ENCODE measurements at places on chromosomes 12 and 14.
A peak's percentile ranks its signal among the peaks of the same experiment; 100 is the strongest.

DNA sequence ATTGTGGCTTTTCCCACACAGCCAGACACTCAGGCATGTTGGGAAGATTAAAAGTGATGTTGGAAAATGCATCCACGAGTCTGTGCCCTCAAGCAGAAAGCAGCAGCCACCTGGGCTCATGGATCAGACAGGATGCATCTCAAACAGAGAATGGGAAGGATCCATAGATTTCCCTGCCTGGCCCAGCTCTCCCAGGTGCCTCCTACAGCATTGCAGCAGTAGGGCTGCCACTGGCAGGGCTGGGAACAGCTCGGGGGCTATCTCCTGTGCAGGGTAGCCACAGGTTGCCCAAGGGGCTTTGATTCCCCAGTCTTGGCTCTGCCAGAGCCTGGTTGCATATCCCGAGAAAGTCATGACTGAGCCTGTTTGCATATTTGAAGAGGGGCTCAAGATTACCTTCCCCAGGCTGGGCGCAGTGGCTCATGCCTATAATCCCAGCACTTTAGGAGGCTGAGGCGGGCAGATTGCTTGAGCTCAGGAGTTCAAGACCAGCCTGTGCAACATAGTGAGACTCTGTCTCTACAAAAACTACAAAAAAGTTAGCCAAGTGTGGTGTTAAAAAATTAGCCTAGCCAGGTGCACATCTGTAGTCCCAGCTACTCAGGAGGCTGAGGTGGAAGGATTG lies 19.5 kb downstream of the C14orf132 start:
- H3K4me3 ChIP-seq: no peak overlapping the region
- H3K36me3 ChIP-seq: no peaks in the 10 kb centered on the region
- peaks cover 60% of the 10 kb centered on the region for H3K4me1 ChIP-seq
- no peak overlapping the region for H3K27ac ChIP-seq

GRCh38 chr14:50060871-50061663 lies 55.3 kb downstream of the VCPKMT start:
- DNase-seq: no peak
- H3K27ac ChIP-seq: no peak overlapping the region
- no peaks in the 10 kb centered on the region for H3K36me3 ChIP-seq
- peaks cover 2% of the 10 kb centered on the region for H3K27me3 ChIP-seq

DNA sequence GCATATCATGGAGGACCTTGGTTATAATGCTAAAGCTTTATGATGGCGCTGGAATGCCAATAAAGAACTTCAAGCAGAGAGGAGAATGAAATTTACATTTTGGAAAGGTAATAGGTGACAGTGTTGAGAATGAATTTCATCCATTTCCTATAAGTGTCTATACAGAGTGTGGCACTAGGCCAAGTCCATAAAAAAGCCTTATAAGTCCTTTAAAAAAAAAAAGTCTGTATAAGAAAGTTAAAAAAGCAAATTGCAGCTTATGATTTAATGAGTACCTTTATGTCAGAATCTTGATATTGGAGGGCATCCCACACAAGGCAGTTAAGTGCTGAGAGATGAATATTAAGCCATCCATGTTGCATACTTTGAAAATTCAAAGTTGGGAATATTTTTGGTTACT lies 62.4 kb downstream of the ATF7IP start:
- peak overlapping the region; percentile 30 for H3K27ac ChIP-seq
- no peak overlapping the region for H3K4me3 ChIP-seq
- peaks cover 30% of the 10 kb centered on the region for H3K4me1 ChIP-seq
- H3K27me3 ChIP-seq: peaks cover 6% of the 10 kb centered on the region

DNA sequence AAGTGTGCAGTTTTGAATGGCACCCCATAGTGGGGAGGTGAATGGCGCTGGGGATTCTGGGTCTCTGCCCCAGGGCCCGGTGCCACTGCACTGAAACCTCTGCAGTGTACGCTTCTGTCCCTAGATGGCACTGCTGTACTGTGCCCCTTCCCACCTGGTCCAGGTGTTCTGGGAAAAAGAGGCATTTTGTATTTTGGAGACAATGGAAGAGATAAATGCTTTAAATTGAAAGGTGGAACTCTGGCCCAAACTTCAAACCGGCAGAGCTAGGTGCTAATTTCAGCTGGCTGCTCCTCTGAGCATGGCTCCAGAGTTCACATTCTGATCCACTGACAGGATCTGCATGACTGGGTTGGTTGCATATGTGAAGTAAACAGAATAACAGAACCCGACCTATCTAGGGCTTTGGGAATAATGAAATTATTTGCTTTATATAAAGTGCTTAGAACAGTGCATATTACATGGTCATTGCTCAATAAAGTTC lies 52.2 kb downstream of the KRT80 start:
- H3K27ac ChIP-seq: no peak overlapping the region
- no peak overlapping the region for H3K4me3 ChIP-seq
- peaks cover 3% of the 10 kb centered on the region for H3K27me3 ChIP-seq
- no peak for DNase-seq
- no peaks in the 10 kb centered on the region for H3K36me3 ChIP-seq

DNA sequence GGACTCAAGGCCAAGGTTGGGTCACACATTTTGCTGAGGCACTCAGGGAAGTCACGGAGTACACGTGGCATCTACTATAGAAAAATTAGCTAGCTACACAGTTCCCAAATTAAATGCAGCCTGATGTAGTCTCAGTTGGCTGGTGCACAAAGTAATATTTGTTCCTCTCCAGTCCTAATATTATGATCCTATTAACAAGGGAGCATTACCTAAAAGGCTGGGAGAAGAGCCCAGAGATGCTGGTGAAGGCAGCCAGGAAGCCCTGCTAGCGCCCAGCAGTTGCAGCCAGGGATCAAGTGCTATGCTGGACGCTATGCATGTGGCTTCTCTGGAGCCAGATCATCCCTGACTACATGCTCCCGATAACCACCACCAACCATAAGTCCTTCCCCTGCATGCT lies 88.0 kb upstream of the GSC start:
- no peaks in the 10 kb centered on the region for H3K27me3 ChIP-seq
- H3K27ac ChIP-seq: no peak overlapping the region
- H3K4me1 ChIP-seq: no peaks in the 10 kb centered on the region
- no peak overlapping the region for H3K4me3 ChIP-seq

- no peak overlapping the region for H3K27ac ChIP-seq
- no peak for DNase-seq
- H3K4me1 ChIP-seq: peaks cover 28% of the 10 kb centered on the region
- no peaks in the 10 kb centered on the region for H3K36me3 ChIP-seq
Measured at GRCh38 chr12:89345830-89346740, 6.2 kb downstream of the DUSP6 start.

GRCh38 chr12:30679241-30679640 lies 16.4 kb downstream of the IPO8 start:
- peaks cover 2% of the 10 kb centered on the region for H3K27me3 ChIP-seq
- DNase-seq: no peak
- H3K4me1 ChIP-seq: no peaks in the 10 kb centered on the region
- no peaks in the 10 kb centered on the region for H3K36me3 ChIP-seq
- H3K27ac ChIP-seq: no peak overlapping the region

GRCh38 chr12:39875721-39876120 lies 230.2 kb downstream of the SLC2A13 start:
- peaks cover 2% of the 10 kb centered on the region for H3K27me3 ChIP-seq
- peaks cover 16% of the 10 kb centered on the region for H3K4me1 ChIP-seq
- DNase-seq: no peak
- H3K4me3 ChIP-seq: no peak overlapping the region
- peaks cover 18% of the 10 kb centered on the region for H3K36me3 ChIP-seq

DNA sequence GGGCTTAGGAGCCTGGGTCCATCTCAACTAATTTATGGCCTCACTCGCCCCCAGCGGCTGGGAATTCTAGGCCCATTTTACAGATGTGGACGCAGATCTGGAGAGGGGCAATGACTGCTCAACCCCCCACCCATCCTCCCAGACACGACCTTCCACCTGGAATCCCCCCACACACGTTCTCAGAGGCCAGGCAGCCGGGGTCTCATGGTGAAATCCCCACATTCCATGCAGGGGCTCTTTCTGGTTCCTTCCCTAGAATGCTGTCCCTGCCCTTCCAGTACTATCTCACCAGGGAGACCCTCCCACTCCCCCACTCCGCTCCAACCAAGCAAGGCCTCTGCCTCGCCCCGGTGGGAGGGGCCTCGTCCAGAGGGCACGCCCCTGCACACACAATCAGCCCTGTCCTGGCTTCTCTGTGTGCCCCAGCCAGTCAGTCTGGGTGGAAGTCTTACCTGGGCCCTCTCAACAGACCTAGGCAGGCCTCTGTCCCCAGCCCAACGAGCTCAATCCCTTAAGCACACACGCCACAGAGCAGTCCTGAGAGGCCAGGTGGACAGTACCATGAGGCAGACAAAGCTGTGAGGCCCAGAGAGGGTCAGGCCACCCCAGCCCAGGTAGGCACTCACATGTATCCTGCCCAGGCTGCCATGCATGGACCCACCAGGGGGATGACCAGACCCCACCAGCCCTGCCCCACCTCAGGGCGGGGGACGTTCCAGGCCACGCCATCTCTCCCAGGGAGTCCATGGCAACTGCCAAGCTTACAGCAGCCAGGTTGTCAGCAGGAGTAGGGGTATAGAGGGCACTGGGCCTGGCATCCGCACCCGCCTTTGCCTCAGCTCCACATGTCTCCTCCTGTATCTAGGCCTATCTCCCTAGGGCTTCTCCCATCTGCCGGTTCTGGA lies 1.3 kb upstream of the ANKRD9 start:
- H3K27ac ChIP-seq: no peak overlapping the region
- H3K4me1 ChIP-seq: peaks cover 9% of the 10 kb centered on the region
- peak overlapping the region; percentile 81 for H3K4me3 ChIP-seq

DNA sequence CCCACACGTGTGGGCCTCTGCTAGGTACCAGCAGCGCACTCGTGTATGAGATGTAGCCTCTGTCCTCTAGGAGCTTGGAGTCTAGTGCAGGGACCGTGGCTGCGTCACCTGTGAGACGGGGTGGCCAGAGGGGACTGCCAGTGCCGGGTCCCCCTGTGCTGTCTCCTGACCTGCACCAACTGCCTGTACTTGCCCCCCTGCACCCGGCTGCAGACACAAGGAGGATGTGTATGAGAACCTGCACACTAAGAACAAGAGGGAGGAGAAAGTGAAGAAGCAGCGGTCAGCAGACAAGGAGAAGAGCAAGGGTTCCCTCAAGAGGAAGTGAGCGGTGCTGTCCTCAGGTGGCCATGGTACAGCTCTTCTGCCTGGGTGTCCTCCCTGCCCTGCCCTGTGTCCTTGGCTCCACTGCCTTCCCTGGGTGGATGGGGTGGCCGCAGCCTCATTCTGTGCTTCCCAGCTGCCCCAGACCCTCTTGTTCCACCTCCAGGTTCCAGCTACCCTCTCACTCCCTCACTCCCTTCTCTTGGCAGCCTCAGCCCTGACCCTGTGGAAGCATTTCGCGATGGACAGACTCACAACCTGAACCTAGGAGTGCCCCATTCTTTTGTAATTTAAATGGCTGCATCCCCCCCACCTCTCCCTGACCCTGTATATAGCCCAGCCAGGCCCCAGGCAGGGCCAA lies 9.6 kb downstream of the PTPN6 start:
- no peak overlapping the region for H3K4me3 ChIP-seq
- peaks cover 9% of the 10 kb centered on the region for H3K27me3 ChIP-seq
- H3K36me3 ChIP-seq: no peaks in the 10 kb centered on the region
- no peak overlapping the region for H3K27ac ChIP-seq
- DNase-seq: no peak
- H3K4me1 ChIP-seq: peaks cover 3% of the 10 kb centered on the region

DNA sequence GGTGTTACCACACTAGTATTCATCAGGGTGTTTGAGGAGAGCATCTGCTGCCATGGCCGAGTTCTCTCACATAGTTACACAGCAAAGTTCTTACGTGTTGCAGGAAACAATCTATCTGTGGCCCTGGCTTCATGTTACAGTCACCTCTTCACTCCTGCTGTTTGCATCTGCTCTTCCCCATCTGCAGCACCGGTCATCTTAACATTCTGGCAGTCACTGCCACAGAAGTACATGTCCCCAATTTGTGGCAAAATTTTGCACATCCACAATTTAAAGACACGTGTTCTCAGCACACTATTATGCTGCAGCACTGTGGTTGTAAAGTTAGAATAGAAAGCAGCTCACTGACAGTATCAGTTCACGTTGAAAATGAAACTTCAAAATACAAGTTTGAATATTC lies 23.2 kb downstream of the MAPK1IP1L start:
- no peaks in the 10 kb centered on the region for H3K36me3 ChIP-seq
- H3K4me3 ChIP-seq: no peak overlapping the region
- no peak for DNase-seq
- peaks cover 5% of the 10 kb centered on the region for H3K4me1 ChIP-seq
- H3K27ac ChIP-seq: no peak overlapping the region

GRCh38 chr12:58369576-58369975 lies 428.2 kb downstream of the ATP23 start:
- DNase-seq: no peak
- peaks cover 12% of the 10 kb centered on the region for H3K4me1 ChIP-seq
- no peaks in the 10 kb centered on the region for H3K27me3 ChIP-seq
- H3K36me3 ChIP-seq: no peaks in the 10 kb centered on the region
